Left renal pelvis (tissue), 4 donors: ENCODE measurements at places on chromosomes 5 and 9. TPM values are rescaled to one million over a fixed set of nuclear protein-coding genes. Genes with fewer than 3 reads are reported as not detected.

TRPM3 gene
- polyA plus RNA-seq, result 16.1 TPM

LCN6 gene
- polyA plus RNA-seq, result not detected

GMCL2 gene
- 0.08 TPM for polyA plus RNA-seq

RLN1 gene
- polyA plus RNA-seq, result 0.37 TPM

ENC1 gene
- polyA plus RNA-seq, result 71.0 TPM

CLIC3 gene
- polyA plus RNA-seq, result 0.53 TPM

SAXO1 gene
- 0.30 TPM for polyA plus RNA-seq

DNA sequence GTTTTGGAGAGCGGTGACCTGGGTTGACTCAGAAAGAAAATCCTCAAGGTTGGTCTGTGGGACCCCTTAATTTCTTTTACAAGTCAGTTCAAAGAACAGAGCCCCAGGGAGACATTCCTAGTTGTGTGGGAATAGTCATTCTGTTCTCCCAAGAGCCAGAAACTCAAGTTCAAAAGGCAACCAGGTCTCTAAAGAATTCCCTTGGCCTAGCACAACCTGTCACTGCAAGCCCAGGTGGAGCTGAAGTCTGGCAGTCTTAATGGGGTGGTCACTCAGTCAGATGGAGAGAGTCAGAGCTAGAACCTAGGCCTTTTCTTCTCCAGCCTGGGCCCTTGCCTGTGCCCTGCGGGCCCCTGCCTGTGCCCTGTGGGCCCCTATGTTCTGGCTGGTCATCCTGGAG is 37.5 kb upstream of the CDKN2AIPNL start:
- DNase-seq, result no peak

DNA sequence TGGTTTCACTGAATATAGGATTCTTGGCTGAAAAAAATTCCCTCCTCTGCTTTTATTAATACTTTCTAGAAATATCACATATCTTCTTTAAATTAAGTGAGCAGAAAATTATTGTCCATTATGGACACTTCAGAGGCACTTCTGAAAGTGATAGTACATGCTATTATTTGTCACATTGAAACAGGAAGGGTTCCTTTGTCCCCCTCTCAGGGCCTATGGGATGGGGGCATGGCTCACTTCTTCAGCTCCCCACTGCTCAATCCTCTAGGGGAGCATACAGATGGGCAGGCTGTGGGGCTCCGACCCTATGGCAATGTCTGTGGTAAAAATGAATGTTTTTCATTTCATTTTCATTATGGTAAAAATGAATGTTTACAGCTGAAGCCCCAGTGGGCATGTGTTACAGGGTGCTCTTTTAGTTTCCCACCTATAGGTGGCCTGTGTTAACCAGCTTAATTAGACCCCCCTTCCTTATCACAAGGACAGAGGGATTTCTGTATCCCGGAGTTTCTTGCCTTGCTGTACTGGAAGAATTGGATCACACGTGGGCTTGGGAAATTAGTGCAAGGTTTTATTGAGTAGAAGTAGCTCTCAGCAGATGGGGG is 1225.2 kb downstream of the PTPRD start:
- DNase-seq, result no peak

GRCh38 chr9:18002718-18003438 is 424.0 kb downstream of the SH3GL2 start:
- DNase-seq, result no peak

DNA sequence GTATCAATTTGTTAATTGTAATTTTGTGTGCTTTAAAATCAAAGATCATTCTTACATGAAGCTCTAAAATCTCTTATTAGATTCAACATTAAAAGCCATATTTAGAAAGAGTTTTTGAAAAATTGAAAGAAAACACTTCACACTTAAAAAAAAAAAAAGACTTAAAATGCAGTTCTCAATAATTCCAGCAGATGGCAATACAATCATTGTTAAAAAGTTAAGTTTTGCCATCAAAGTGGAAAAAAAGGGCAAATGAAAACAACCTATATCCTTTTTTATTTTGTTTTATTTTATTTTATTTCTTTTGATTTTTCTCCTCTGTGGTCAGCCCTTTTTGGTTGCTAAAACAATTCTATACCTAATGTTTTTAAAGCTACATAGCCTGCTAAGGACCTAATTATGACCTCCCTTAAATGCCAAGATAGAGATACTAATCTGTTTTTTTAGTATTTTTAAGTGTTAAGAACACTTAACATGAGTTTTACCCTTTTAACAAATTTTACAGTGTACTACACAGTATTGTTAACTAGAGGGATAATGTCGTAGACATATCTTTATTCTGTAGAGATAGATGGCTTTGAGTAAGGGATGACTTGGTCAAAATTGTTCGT is 154.2 kb upstream of the DAB2 start:
- no peak for DNase-seq

DNA sequence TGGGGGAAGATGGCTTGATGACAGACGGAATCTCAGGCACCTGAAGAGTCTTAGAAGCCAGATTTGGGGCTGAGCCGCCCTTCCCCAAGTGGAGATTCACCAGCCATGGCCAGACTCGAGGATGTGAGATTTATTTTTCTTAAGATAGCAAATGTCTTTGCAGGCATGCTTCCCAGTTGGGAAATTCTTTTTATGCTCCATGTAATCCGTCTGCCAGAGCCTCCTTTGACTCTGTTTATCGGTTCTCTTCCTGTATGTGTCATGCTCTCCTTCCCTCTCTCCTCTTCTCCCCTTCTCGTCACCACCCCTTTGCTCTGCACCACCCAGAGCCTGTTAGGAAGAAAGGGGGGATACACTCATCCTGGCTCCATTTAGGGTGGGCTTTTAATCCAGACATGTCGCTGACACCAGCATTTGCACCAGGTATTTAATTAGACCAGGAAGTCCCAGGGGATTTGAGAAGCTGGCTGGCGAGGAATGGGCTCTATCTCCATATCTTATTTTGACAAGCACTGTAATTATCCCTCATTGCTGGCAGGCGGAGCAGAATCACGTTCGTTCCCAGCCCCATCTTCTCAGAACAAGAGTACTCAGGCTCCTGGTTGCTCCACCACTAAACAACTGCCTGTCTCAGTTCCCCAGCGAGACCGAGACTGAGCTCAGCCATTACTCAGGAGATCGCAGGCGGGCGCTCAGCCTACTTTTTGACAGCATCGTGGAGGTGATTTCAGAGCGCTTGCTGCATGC is 50.9 kb downstream of the KCNIP1 start:
- DNase-seq, result no peak

- DNase-seq, result no peak
These were observed 21.4 kb upstream of the PITX1 start for GRCh38 chr5:135055396-135055795.

DNA sequence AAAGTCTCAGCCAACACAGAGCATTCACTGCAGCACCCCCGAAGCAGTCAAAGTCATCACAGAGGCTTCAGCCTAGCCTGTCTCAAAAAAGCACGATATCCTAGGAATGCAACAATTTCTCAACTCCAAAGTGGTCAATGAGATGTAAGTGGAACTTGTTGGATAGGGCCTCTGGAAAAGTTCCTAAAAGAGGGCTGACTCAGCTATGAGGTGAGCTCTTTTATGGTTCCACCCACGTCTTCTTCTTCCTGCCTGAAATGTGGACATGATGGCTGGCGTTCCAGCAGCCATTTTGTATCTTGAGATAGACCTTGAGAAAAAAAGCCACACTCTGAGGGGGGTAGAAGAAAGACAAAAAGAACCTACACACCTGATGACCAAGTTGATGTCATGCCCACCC is 32.5 kb upstream of the TRIO start:
- no peak for DNase-seq

DNA sequence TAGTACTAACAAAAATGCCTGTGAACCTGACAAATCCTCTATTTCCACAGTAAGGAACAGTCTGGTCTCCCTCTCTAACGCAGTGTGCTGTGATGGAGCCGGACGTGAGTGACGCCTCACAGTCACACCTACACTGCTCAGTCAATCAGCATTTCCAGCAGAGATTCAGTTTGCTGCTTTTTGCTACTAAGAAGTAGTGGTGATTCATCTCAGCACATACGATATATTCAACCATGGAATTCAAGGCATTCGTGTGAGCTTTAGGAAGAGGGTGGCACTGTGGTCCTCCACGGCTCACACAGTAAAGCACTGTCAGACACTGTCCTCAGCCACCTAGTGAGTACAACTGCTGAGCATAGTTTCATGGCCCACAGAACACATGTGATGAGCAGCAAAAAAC is 70.9 kb downstream of the SETX start:
- DNase-seq, result no peak

GRCh38 chr5:57324181-57324580 is 150.3 kb downstream of the GPBP1 start:
- no peak for DNase-seq

GRCh38 chr9:137174722-137175293 is 3.0 kb upstream of the TMEM210 start:
- DNase-seq, result no peak

DNA sequence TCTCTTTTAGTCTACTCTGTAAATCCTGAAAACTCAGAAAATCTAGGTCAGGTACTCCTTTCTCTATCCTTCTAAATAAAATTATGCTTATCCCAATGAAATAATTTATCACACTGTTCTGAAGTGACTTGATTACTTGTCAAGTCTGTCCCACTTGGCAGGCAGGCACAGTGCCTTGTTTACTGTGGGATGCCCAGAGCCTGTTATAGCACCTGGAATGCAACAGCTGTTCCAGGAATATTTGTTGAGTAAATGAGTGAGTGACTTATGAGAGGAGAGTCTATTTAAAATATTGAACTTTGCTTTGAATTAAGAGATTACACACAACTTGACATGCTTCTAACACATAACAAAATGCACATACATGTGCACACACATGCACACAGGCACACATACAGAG is 130.0 kb downstream of the MPDZ start:
- no peak for DNase-seq

DNA sequence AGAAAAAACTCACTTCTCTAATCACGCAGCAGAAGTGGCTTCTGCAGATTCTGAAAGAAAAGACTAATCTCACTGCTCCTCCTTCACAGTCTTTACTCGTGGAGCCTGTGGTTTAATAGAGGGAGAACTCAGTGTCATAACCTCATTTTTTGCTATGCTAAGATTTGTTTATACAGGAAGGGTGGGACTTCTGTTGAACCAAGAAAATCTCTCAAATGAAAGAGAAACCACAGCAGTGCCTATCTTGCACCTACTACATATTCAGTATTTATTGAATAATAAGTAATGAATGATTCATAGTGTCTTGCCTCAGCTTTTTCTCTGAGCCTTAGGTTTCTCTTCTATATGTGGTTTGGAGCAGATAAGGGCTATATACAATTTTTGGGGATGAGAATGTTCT is 136.1 kb upstream of the DMAC1 start:
- DNase-seq, result no peak

DNA sequence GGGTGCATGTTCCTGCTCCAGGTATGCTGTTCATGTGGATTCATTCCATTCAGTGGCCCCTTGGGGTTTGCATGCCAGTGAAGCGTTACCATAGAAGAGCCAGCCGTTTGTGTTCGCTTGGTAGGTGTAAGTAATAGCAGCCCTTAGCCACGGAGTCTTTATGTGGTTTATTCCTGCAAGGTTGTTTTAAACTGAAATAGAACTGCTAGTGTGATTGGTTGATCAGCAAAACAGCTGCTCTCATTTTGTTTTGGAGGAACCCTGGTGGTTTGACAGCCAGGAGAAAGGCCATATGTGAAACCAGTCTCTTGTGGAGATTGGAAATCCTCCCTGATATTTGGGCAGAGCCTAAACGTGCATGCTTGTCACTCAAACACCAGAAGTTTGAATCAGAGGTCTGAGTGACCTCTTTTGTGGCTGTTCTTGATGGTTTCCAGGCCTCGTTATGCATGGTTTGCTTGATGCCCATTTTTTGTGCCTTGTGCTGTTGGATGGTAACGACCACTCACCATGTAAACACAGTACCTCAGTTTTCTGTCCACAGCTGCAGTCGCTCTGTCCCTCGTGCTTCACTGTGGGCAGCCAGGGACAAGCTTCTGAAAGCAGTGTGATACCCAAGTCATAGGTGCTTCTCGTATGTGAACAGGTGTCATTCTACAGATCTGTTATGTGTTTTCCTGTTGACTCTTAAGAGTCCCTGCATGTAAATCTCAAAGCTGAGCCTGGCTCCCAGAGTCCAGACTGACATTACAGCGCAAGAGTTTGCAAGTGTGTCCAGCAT is 58.3 kb upstream of the NXNL2 start:
- DNase-seq, result no peak

- peak; percentile 49 for DNase-seq
These were observed 372.8 kb downstream of the PLK2 start for GRCh38 chr5:58087123-58087522.

GRCh38 chr5:160726721-160727120 is 125.3 kb downstream of the ATP10B start:
- no peak for DNase-seq

GRCh38 chr5:37738057-37738691 is 101.7 kb downstream of the GDNF start:
- DNase-seq, result peak; percentile 9
